ENCODE measurements at places on chromosomes 7 and 10.

- no peaks in the 10 kb centered on the region for H3K36me3 ChIP-seq
- H3K27me3 ChIP-seq, result no peaks in the 10 kb centered on the region
- no peak overlapping the region for H3K4me3 ChIP-seq
- H3K27ac ChIP-seq, result no peak overlapping the region
- no peak for DNase-seq
These were observed 14.9 kb downstream of the TSPAN15 start for GRCh38 chr10:69466158-69466490.

DNA sequence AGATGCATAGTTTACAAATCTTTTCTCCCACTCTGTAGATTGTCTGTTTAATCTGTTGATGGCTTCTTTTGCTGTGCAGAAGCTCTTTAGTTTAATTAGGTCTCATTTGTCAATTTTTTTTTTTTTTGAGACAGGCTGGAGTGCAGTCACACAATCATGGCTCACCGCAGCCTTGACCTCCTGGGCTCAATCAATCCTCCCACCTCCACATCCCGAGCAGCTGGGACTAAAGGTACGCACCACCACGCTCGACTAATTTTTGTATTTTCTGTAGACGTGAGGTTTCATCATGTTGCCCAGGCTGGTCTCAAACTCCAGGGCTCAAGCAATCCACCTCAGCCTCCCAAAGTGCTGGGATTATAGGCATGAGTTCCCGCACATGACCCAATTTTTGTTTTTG lies 1655.8 kb downstream of the REEP3 start:
- H3K4me3 ChIP-seq, result no peak overlapping the region
- H3K27me3 ChIP-seq, result no peaks in the 10 kb centered on the region
- no peak for DNase-seq
- H3K4me1 ChIP-seq, result no peaks in the 10 kb centered on the region
- no peaks in the 10 kb centered on the region for H3K36me3 ChIP-seq

DNA sequence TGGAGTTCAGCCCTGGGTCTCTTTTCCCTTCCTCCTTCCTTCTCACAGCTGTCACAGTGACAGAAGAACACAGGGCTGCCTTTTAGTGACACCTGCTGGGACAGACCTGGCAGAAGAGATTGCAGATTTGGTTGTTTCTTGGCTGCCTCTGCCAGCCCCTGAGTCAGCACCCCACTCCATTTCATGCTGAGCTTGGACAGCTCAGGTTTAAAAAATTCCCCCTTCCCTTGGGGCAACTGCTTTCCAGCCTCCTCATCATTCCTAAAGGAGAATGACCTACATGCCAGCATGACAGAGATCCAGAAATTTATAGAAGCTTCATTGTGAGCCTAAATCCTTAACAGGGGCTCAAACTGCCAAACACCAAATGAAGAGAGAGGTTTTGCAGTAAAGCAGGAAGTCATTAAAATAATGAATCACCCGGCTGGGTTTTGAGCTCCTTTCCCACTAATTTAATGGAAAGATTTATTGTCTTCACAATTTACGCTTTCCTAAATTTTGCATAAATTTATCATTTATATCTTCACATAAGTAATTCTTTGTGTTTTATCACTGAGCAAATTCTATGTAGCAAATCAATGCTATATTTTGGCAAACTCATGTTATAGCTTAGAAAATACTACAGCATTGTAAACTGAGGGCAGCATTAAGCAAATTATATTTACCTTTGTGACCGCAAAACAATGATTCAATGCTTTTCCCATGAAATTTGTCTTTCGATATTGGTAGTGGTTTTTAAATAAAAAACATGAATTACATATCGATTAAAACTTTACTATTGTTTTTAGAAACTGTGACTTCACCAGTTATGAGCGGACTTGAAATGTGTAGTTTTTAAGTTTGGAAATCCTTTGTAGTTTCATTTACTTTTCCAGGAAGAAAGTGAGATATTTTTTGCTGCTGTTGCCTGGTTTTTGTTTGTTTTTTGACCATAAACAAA lies 399.5 kb upstream of the ANKRD30A start:
- H3K36me3 ChIP-seq, result no peaks in the 10 kb centered on the region
- H3K4me3 ChIP-seq, result no peak overlapping the region
- no peaks in the 10 kb centered on the region for H3K4me1 ChIP-seq

- H3K27ac ChIP-seq, result peak overlapping the region; percentile 70
- DNase-seq, result peak; percentile 70
- peaks cover 24% of the 10 kb centered on the region for H3K4me1 ChIP-seq
- H3K36me3 ChIP-seq, result no peaks in the 10 kb centered on the region
- H3K4me3 ChIP-seq, result peak overlapping the region; percentile 48
- H3K27me3 ChIP-seq, result no peaks in the 10 kb centered on the region
These were observed 14.6 kb upstream of the FKBP9 start for GRCh38 chr7:32942415-32943251.

GRCh38 chr7:16708980-16709379 lies 44.6 kb upstream of the TSPAN13 start:
- H3K36me3 ChIP-seq, result peaks cover 23% of the 10 kb centered on the region
- no peaks in the 10 kb centered on the region for H3K27me3 ChIP-seq
- H3K4me3 ChIP-seq, result no peak overlapping the region
- peak; percentile 19 for DNase-seq
- H3K27ac ChIP-seq, result no peak overlapping the region
- no peaks in the 10 kb centered on the region for H3K4me1 ChIP-seq

- DNase-seq, result no peak
- peaks cover 32% of the 10 kb centered on the region for H3K4me1 ChIP-seq
- peak overlapping the region; percentile 39 for H3K27ac ChIP-seq
- H3K27me3 ChIP-seq, result no peaks in the 10 kb centered on the region
- no peaks in the 10 kb centered on the region for H3K36me3 ChIP-seq
These were observed 31.3 kb downstream of the RSBN1L start for GRCh38 chr7:77727527-77727926.

- H3K27me3 ChIP-seq, result no peaks in the 10 kb centered on the region
- H3K27ac ChIP-seq, result no peak overlapping the region
- no peaks in the 10 kb centered on the region for H3K4me1 ChIP-seq
- no peak for DNase-seq
These were observed 57.5 kb upstream of the SHH start for GRCh38 chr7:155869784-155870076.

- no peak overlapping the region for H3K4me3 ChIP-seq
- H3K27ac ChIP-seq, result no peak overlapping the region
- no peaks in the 10 kb centered on the region for H3K36me3 ChIP-seq
- peaks cover 23% of the 10 kb centered on the region for H3K4me1 ChIP-seq
- no peak for DNase-seq
- H3K27me3 ChIP-seq, result no peaks in the 10 kb centered on the region
These were observed 7.0 kb upstream of the SERPINE1 start for GRCh38 chr7:101119876-101120275.

- peak overlapping the region; percentile 18 for H3K4me3 ChIP-seq
- peaks cover 33% of the 10 kb centered on the region for H3K4me1 ChIP-seq
- H3K27me3 ChIP-seq, result peaks cover 47% of the 10 kb centered on the region
- H3K36me3 ChIP-seq, result no peaks in the 10 kb centered on the region
- peak; percentile 23 for DNase-seq
- no peak overlapping the region for H3K27ac ChIP-seq
These were observed 515 bp downstream of the GSDME start for GRCh38 chr7:24756545-24757352.

- H3K27me3 ChIP-seq, result no peaks in the 10 kb centered on the region
- H3K4me1 ChIP-seq, result peaks cover 46% of the 10 kb centered on the region
- peak overlapping the region; percentile 83 for H3K4me3 ChIP-seq
These were observed 1.3 kb downstream of the MBLAC1 start for GRCh38 chr7:100127866-100128636.

DNA sequence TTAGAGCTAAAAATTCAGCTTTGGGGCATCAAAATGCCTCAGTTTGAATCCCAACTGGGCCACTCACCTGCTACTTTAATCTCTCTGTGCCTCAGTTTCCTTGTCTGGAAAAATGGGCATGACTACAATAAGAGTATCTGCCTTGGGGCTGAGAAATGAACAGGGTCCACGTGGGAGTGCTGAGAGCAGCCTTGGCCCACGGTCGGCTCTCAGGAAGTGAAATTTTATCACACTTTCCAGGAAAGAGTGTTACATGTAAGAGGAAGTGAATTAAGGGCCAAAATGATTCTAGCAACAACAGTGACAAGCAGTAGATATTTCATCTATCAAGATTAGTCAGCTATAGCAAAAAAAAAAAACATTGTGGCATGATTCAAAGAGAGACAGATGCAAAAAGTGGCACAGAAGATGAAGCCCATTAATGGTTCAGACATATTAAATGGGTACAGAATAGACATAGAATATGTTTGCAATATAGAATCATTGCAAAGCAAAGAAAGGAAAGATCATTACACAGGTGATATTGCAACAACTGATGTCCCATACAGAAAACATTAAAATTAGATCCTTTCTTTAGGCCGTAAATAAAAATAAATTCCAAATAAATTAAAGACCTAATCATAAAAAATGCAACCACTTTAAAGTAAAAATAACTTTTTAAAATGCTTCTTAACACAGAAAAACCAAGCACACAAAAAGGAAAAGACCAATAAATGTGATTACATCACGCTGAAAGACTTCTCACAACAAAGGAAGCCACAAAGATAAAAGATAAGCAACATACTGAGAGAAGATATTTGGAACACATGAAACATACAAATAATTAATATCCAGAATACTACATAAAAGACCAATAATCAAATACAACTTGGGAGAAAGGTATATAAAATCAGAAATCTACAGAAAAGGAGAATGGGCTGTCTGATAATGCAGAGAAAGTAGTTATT lies 4.3 kb downstream of the TMEM273 start:
- H3K27me3 ChIP-seq, result no peaks in the 10 kb centered on the region
- no peak overlapping the region for H3K4me3 ChIP-seq

- no peaks in the 10 kb centered on the region for H3K27me3 ChIP-seq
- H3K4me1 ChIP-seq, result no peaks in the 10 kb centered on the region
- H3K4me3 ChIP-seq, result no peak overlapping the region
- no peaks in the 10 kb centered on the region for H3K36me3 ChIP-seq
- no peak overlapping the region for H3K27ac ChIP-seq
These were observed 652.6 kb downstream of the SORCS1 start for GRCh38 chr10:106511917-106512316.

All from CD14-positive monocyte (primary cell).